ENCODE measurements at places on chromosomes 5 and 9.

DNA sequence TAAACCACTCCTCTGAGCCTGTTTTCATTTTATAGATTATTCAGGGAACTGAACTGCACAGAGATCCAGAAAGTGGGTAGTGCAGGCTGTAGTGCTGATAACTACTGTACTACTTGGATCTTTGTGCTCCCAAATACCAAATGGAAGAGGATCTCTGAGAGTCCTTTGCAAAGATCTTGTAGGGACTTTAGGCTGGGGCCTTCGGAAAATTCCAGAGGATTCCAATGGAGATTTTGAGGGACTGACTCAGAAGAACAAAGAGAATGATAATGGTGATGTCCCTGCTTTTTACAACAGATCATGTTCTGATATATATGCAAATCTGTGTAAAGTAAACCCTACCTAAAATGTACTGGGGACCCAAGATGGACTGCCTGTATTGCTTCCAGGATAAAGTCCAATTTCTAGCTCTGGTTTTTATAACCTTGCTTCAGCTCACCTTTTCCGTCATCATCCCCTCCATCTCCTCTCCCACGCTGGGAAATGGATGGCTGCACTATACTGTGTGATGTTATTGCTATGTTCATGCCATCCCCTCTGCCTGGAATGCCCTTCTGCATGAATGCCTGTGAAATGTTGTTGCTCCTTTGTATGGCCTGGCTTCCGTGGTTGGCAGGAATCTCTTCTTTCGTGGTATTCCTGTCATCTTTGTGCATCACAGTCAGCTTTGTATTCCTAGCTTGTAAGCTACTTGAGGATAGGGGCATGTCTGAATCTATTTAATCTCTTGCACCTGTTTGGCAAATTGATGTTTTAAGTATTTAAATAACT, 9.7 kb upstream of the PSMD5 start:
- no peak for DNase-seq

DNA sequence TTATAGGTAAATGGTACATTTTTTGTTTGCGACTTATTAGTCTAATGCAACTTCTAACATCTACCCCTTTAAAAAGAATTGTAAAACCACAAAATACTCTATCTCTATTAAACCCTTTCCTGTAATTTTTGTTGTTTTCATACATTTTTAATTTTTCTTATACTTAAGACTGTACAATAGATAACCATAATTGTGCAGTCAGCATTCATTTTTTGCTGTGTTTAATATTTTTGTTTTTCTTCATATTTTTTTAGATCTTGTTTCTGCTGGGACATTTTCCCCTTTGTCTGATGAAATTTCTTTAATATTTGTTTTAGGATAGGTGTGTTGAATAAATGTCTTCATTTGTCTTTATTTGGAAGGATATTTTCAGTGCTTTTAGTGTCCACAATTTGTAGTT, 19.9 kb downstream of the OR1J1 start:
- DNase-seq = no peak

DNA sequence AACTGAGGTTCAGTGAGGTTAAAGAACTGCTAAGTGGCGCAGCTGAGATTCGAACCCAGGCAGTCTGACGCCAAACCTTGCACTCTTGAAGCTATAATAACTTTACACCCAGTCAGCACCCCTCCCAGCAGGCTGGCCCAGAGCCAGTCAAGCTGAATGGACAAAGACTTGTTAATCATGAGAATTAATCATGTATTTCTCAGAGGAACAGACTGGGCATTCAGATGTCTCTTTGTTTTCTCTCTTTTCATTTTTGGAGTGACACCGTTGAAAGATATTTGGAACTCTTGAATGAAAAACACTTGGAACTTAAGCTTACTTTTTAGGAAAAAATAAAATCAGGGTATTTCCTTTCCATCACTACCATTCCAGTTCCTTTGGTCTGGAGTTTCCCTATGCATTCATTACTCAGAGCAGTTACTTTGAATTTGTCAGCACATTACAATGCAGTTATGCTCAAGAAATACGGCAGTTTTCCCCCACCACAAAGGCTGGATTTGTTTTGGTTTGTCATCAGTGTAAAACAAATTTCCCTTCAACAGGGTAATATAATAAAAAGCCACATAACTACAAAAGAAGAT, 22.6 kb upstream of the MAMDC2 start:
- no peak for DNase-seq

- no peak for DNase-seq
These were observed 64.1 kb downstream of the PLAC8L1 start for GRCh38 chr5:146041180-146041789.

DNA sequence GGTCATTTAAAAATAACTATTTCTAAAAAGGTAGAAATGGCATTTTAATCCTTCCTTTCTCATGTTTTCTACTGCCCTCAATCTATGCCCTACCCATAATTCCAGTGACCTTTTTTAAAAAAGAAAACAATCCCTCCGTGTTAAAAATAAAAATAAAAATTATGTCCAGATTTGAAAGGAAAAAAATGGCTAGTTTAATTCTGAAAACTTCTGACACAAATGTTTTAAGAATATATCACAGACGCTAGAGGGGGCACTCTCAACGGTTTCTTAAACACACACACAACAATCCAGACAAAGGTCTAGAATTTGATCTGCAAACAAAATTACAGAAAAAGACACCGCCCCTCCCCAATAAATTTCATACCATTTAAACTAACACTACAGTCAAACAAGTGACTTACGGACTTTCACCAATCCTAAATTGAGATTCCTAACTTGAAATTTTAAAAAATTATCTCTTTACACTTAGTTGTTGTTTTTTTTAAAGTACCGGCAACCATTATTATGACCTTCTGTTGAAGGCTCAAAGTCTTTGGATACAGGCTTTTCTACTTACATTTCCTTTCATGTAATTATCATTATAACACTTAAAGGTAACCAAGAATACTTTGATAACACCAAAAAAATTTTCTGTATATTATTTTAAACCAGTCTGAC, 38.2 kb downstream of the CLINT1 start:
- no peak for DNase-seq

DNA sequence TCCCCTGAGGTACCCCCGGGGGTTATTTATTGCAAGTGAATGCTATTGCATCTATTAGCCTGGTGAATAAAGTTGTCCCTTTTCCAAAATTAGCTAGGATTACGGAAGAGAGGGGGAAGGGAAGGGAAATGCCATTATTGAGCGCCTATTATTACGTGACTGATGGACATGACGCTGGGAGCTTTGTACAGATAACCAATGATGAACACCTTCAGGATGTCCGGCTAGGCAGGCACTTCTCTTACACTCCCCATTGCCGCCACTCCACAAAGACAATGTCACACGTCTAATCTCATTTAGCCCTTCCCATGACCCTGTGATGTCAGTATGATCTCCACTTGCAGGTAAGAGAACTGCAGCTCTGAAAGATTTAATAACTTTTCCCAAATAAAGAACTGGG, 9.4 kb downstream of the GABRP start:
- no peak for DNase-seq

DNA sequence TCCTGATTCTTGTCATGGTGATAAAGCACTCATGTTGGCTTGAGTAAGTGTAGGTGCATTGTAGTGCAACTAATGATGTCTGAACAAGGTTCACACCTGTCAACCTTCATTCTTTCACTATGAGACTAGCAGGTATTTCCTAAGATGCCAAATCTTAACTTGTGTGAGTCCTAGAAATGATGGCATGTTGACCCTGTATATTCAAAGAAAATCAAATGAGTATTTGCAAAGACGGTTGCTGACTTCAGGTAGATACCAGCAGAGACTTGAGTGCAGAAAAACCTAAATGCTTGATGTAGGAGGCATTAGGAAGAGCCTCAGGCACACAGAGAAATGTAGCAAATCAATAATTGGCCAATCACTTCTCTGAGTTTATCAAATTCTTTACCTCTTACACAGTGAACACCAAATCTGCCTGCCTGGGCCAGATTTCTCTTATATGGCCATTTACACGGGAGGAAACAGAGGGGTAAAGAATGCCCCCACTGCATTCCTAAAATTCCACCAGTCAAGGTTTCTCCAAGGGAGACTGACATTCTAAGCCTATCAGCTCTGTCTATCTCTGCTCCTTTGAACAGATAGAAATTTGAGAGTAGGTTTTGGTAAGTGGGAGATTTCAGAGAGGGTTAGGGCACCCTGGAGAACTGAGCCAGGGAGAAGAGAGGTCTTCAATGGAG, 488.6 kb upstream of the WWC1 start:
- no peak for DNase-seq

GRCh38 chr9:29290516-29290915, 1717.2 kb upstream of the C9orf72 start:
- DNase-seq = no peak

- no peak for DNase-seq
These were observed 67.3 kb upstream of the GARNL3 start for GRCh38 chr9:127197186-127197860.

DNA sequence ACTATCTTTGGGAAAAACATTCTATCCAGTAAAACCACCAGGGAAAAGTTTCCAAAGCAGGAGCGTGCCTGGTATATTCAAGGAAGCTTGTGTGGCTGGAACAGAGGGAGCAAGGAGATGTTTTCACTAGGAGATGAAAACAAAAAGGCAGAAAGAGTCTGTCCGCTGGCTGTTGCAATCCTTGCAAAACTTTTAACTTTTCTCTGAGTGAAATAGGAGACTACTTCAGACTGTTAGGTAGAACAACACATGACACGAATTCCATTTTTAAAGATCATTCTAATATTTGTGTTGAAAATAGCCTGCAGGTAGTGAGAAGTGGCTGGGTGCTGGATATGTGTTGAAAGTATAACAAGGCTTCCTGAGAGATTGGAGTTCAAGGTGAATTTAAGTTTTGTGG, 69.5 kb downstream of the PRR16 start:
- DNase-seq = no peak

- DNase-seq = no peak
These were observed 3.4 kb upstream of the CACFD1 start for GRCh38 chr9:133456409-133456808.

- DNase-seq = no peak
These were observed 129.9 kb upstream of the FER start for GRCh38 chr5:108617467-108618435.
